ENCODE measurements at places on chromosomes 5 and 9. TPM values are rescaled to one million over a fixed set of nuclear protein-coding genes. Genes with fewer than 3 reads are reported as not detected.

NDST1 gene
- not detected for polyA plus RNA-seq

C1QTNF2 gene
- polyA plus RNA-seq = not detected

NR2F1 gene
- not detected for polyA plus RNA-seq

SLC6A7 gene
- polyA plus RNA-seq = not detected

SLC6A3 gene
- polyA plus RNA-seq = not detected

LOX gene
- not detected for polyA plus RNA-seq

SH3GL2 gene
- polyA plus RNA-seq = not detected

POMT1 gene
- polyA plus RNA-seq = 13.3 TPM

ZDHHC11B gene
- not detected for polyA plus RNA-seq

TOR2A gene
- polyA plus RNA-seq = 23.2 TPM

PITX1 gene
- not detected for polyA plus RNA-seq

CRHBP gene
- polyA plus RNA-seq = not detected

DNA sequence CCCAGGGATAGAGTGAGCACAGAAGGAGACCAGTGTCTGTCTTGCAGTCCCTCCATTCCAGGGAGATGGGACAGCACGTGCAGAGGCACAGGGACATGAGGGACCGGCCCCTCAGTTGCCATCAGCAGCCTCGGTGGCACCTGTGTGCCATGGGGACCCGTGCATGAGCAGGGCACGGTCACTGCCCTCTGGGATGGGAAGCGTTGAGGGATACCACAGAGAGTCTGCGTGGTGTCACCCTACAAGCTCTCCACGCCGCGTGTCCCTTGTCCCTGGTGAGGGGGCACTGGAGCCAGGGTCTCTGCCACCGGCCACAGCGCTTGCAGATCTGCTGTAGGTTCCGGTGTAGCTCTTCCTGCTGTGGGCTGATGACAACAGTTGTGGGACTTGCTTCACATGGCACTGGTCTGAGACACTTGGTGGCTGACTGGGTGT is 108.1 kb downstream of the CACNA1B start:
- no peaks in the 10 kb centered on the region for H3K36me3 ChIP-seq
- no peak for DNase-seq
- no peaks in the 10 kb centered on the region for H3K4me1 ChIP-seq
- H3K27ac ChIP-seq = no peak overlapping the region

- H3K4me3 ChIP-seq = peak overlapping the region; percentile 69
- DNase-seq = peak; percentile 85
- H3K27ac ChIP-seq = peak overlapping the region; percentile 64
- peaks cover 29% of the 10 kb centered on the region for H3K4me1 ChIP-seq
These were observed 51.2 kb upstream of the ARRDC3 start for GRCh38 chr5:91434348-91434747.

- H3K27ac ChIP-seq = no peak overlapping the region
- H3K36me3 ChIP-seq = peaks cover 22% of the 10 kb centered on the region
- H3K27me3 ChIP-seq = no peaks in the 10 kb centered on the region
- H3K4me3 ChIP-seq = no peak overlapping the region
- no peaks in the 10 kb centered on the region for H3K4me1 ChIP-seq
These were observed 89.5 kb downstream of the PHF2 start for GRCh38 chr9:93665637-93666438.

GRCh38 chr5:126918615-126918957 is 111.8 kb downstream of the MARCHF3 start:
- no peak overlapping the region for H3K4me3 ChIP-seq
- no peak overlapping the region for H3K27ac ChIP-seq
- no peaks in the 10 kb centered on the region for H3K27me3 ChIP-seq
- no peak for DNase-seq
- peaks cover 3% of the 10 kb centered on the region for H3K36me3 ChIP-seq

DNA sequence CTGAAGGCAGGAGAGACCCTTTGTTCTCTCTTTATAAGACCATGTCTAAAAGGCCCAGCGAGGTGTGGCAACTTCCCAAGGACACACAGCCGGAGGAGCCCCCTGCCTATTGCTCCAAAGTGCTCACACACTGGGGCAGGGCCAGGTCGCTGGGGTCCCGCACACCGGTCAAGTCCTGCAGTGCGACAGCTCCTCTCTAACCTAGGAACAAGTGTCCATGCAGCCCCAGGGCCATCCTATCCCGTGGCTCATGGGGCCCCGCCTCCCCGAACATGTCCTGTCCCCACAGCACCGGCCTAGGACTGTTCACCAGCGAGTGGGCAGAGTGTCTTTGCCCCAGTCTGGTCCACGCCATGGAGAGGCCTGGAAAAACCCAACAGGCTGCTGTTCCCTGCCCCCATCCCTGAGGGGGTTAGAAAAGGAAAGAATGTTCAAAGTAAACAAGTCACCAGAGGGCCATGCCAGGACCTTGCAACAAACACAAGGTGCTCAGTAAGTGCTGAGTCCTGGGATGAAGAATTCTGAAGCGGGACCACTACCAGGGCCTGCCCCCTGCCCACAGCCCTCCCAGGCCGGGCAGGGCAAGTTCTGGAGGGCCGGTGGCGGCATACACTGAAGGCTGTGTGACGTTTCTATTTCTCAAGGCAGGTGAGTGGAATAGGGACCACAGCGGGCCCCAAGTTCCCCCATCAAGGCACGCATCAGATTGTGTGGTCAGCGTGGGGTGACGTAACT is 938 bp downstream of the NINJ1 start:
- peak; percentile 44 for DNase-seq
- peaks cover 58% of the 10 kb centered on the region for H3K4me1 ChIP-seq
- peak overlapping the region; percentile 77 for H3K4me3 ChIP-seq
- peak overlapping the region; percentile 94 for H3K27ac ChIP-seq
- no peaks in the 10 kb centered on the region for H3K36me3 ChIP-seq

- DNase-seq = no peak
- no peak overlapping the region for H3K4me3 ChIP-seq
- H3K27me3 ChIP-seq = no peaks in the 10 kb centered on the region
- no peaks in the 10 kb centered on the region for H3K4me1 ChIP-seq
These were observed 139.7 kb downstream of the MEF2C start for GRCh38 chr5:88743231-88743834.

- peak; percentile 50 for DNase-seq
- H3K27me3 ChIP-seq = no peaks in the 10 kb centered on the region
- peaks cover 49% of the 10 kb centered on the region for H3K4me1 ChIP-seq
- peak overlapping the region; percentile 87 for H3K27ac ChIP-seq
These were observed 1.4 kb downstream of the MLLT3 start for GRCh38 chr9:20620650-20621470.

DNA sequence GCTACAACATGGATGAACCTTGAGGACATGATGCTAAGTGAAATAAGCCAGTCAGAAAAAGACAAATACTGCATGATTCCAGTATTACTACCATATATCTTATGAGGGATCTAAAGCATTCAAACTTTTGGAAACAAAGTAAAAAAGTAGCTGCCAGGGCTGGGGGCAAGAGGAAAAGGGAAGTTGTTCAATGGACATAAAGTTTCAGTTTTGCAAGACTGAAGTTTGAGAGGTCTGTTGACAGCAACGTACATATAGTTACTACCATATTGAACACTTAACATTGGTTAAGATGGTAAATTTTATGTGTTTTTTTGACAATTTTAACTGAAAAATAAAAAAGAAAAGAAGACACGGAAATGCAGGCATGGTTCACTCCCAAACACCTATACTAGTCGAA is 77.6 kb downstream of the MAPKAP1 start:
- peaks cover 7% of the 10 kb centered on the region for H3K4me1 ChIP-seq
- no peaks in the 10 kb centered on the region for H3K36me3 ChIP-seq
- no peak for DNase-seq
- H3K4me3 ChIP-seq = no peak overlapping the region

DNA sequence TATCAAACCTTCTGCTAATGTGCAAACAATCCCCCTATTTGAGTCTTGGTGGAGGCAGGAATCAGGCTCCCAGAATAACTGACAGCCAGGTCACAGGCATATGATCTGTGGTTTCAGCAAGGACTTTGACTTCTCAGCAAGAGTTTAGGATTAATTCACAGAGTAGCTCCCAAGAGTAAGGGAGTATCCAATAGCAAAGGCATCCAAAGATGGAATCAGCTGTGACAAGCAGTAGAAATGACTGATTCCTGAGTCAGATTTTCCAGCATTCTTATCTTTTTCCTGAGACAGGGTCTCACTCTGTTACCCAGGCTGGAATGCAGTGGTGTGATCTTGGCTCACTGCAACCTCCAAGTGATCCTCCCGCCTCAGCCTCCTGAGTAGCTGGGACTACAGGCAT is 108.3 kb downstream of the EPB41L4A start:
- no peak overlapping the region for H3K27ac ChIP-seq
- DNase-seq = no peak
- no peaks in the 10 kb centered on the region for H3K36me3 ChIP-seq
- H3K4me1 ChIP-seq = no peaks in the 10 kb centered on the region
- H3K4me3 ChIP-seq = no peak overlapping the region
- peaks cover 2% of the 10 kb centered on the region for H3K27me3 ChIP-seq

DNA sequence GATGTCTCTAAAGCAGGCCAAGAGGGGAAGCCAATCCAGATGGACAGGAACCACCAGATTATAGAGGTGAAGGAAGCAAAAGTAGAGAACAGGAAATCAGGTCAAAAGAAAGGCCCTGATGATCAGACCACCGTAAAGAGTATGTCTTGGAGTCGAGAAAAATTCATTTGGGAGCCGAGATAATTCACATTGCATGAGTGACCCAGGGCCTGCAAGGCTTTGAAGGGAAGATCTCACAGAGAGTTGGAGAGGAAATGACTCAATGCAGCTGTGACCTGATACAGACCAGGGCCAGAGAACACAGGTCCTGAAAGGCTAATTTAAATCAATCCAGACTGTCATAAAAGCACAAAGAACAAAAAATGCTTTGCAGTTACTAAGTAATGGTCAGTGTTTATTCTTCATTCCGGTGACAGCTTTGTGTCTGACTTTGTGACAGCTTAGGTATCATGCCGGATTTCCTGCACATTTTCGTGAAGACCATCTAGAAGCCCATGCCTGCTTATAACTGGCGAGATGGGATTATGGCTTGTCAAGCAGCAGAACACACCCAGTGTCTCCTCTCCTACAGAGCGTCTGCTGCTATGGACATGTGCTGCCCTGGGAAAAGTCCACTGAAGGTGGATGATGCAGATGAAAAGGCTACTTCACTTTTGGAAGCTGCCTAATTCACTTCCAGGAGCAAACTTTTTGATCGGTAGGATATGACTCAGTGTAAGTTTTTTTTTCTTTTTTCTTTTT is 5.8 kb upstream of the ACTBL2 start:
- no peak for DNase-seq
- no peaks in the 10 kb centered on the region for H3K4me1 ChIP-seq
- H3K4me3 ChIP-seq = no peak overlapping the region

DNA sequence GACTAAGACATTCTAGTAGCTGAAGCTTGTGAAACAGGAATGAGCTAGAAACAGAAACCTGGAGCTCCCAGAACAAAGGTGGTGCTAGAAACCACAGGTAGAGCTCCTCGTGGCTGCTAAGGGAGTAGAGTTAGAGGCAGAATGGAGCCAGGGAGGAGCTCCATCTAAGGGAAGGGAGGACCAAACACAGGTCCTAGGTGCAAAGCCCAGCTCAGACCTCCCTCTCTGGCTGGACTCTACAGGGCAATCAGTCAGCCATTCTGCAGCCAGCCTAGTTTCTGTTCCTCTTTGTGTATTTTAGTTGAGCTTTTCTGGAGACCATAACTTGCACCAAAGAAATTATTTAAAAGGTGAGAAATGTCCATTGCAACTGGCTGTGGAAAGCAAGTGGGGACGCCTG is 70.4 kb downstream of the CRB2 start:
- no peaks in the 10 kb centered on the region for H3K4me1 ChIP-seq
- no peak overlapping the region for H3K4me3 ChIP-seq
- no peak overlapping the region for H3K27ac ChIP-seq
- no peaks in the 10 kb centered on the region for H3K27me3 ChIP-seq
- no peak for DNase-seq
- no peaks in the 10 kb centered on the region for H3K36me3 ChIP-seq

- no peaks in the 10 kb centered on the region for H3K27me3 ChIP-seq
- no peak overlapping the region for H3K4me3 ChIP-seq
- no peaks in the 10 kb centered on the region for H3K4me1 ChIP-seq
- H3K27ac ChIP-seq = no peak overlapping the region
These were observed 810.8 kb downstream of the TLE1 start for GRCh38 chr9:80878556-80878955.

DNA sequence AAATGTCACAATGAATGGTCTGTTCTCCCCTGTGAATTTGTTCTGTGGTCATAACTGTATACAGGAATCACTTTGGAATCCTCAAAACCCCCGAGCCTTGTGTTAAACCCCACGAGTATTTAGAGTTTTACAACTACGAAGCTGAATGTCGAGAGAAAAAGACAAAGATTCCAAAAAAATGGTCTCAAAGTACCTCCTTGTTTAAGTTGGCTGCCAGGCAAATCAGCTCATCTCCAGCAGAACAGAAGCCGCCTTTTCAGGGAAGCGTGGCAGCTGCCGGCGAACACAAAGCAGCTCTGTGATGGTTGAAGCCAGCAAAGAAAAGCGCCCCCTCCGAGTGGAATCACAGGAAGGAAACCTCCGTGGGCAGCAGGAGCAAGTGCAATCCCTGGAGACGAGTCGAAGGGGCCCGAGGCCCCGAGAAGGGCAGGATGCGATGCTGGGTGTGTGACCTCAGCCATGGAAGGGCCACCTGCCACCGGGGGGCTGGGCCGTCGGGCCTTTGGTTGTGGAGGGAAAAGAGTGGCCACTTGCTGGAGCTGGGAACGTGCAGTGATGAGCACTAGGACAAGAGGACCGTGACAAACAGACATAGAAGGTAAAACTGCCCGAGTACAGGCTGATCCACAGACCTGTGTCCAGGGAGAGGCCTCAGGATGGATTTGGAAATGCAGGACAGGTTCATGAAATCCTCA is 706.4 kb downstream of the SEMA5A start:
- no peaks in the 10 kb centered on the region for H3K27me3 ChIP-seq
- H3K4me1 ChIP-seq = no peaks in the 10 kb centered on the region
- H3K36me3 ChIP-seq = no peaks in the 10 kb centered on the region
- H3K27ac ChIP-seq = no peak overlapping the region
- DNase-seq = no peak

DNA sequence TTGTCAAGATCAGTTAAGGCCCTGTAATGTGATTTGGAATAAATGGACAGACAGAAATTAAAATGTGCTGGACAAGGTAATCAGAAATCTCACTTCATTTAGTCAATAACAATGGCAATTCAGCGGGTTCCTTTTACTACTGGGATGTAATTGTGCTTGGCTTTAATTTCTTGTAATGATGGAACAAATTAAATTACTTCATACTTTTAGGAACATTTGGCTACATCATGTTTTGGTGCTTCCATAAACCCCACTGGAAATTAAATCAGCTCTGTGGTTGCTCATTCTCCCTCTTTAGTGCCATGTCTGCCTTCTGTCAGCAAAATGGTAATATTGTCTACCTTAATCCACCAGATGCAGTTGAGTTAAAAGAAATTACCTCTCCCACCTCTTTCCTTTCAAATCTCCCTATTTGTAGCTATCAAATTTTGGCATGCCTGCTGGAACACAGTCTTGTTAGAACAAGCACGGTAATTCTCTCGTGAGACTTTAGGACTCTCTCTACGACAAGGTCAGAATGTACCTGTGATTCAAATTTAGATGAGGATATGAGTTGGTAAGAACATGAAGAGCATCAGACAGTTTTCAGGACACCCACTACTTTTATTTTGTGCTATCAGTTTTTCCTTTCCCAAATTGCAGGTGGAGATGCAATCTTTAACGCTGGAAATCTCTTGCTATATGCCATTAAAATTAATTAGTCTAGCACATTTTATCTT is 476.3 kb downstream of the RAB3C start:
- H3K36me3 ChIP-seq = no peaks in the 10 kb centered on the region
- H3K4me1 ChIP-seq = no peaks in the 10 kb centered on the region
- H3K4me3 ChIP-seq = no peak overlapping the region
- DNase-seq = no peak
- H3K27ac ChIP-seq = no peak overlapping the region
